ENCODE measurements at places on chromosomes 16 and 17. TPM values are rescaled to one million over a fixed set of nuclear protein-coding genes. Genes with fewer than 3 reads are reported as not detected.

Gene MYADML2
- not detected for total RNA-seq

Gene PITPNM3
- 0.57 TPM for total RNA-seq

Gene PSME3
- total RNA-seq: 101 TPM

Gene BCL7C
- 45.5 TPM for total RNA-seq

Gene CYBA
- total RNA-seq: 41.5 TPM

Gene PTX4
- total RNA-seq: not detected

Gene TNK1
- total RNA-seq: not detected

Gene TMC6
- 1.2 TPM for total RNA-seq

Gene TMEM238L
- total RNA-seq: not detected

Gene CMTM2
- total RNA-seq: not detected

Data from fibroblast of the aortic adventitia (primary cell).